Kidney (tissue), 22 donors: ENCODE measurements at places on chromosomes 3 and 15. TPM values are rescaled to one million over a fixed set of nuclear protein-coding genes. Genes with fewer than 3 reads are reported as not detected.

Gene SCAANT1
- not detected for polyA plus RNA-seq

Gene TMEM108
- polyA plus RNA-seq = 1.5 TPM

Gene ISLR2
- polyA plus RNA-seq = 0.13 TPM

Gene ENTPD3
- 1.1 TPM for polyA plus RNA-seq

Gene LAMB2
- 460 TPM for polyA plus RNA-seq

Gene GP5
- polyA plus RNA-seq = not detected

Gene IMPG2
- polyA plus RNA-seq = 0.15 TPM

Gene COL6A6
- not detected for polyA plus RNA-seq

Gene HES1
- polyA plus RNA-seq = 77.4 TPM

Gene CCRL2
- 2.1 TPM for polyA plus RNA-seq

Gene PLS1
- 10.7 TPM for polyA plus RNA-seq

Gene TMEM207
- 21.2 TPM for polyA plus RNA-seq

Gene GREM1
- 0.15 TPM for polyA plus RNA-seq

Gene C15orf61
- 8.7 TPM for polyA plus RNA-seq

Gene MYZAP
- polyA plus RNA-seq = 6.1 TPM

DNA sequence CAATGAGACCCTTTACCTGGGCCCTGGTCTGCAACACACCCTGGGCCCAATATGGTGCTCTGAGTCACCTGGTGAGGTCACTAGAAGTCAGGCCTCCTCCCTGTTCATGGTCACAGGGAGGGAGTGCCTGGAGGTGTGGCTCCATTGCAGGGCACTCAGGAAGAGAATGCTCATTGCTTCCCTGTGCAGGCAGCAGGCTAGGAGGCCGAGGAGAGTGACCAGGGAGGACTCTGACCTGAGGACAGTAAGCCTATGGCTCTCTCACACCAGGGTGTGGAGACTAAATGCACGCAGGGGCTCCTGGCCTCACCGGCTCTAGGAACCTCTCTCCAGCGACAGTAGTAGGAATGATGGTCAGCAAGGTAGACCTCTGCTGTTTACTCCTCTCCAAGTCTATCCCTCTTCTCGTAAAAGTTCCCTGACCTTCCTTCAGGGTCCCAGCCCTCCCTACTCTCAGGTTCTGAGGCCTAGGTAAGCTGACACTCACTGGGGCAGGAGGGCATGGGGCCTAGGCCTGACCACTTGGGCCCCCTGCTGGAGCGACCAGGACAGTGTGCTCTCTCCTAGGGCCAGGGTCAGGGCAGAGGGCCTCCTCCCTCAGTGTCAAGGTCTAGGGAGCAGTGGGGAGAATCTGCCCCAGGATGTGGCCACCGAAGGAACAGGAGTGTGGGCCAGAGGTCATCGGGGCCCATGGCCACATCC lies 9.6 kb upstream of the SLCO2A1 start:
- DNase-seq = no peak

GRCh38 chr15:67832031-67832551 lies 6.8 kb downstream of the SKOR1 start:
- DNase-seq = peak; percentile 57

GRCh38 chr3:64105816-64106215 lies 82.5 kb upstream of the PSMD6 start:
- no peak for DNase-seq

GRCh38 chr15:57570994-57571393 lies 20.7 kb upstream of the MYZAP start:
- DNase-seq = no peak

GRCh38 chr3:150243466-150243865 lies 164.6 kb upstream of the TSC22D2 start:
- DNase-seq = no peak

- peak; percentile 40 for DNase-seq
Measured at GRCh38 chr3:151443583-151443982, 17.3 kb downstream of the IGSF10 start.

GRCh38 chr15:76963596-76963995 lies 31.3 kb upstream of the PSTPIP1 start:
- no peak for DNase-seq

DNA sequence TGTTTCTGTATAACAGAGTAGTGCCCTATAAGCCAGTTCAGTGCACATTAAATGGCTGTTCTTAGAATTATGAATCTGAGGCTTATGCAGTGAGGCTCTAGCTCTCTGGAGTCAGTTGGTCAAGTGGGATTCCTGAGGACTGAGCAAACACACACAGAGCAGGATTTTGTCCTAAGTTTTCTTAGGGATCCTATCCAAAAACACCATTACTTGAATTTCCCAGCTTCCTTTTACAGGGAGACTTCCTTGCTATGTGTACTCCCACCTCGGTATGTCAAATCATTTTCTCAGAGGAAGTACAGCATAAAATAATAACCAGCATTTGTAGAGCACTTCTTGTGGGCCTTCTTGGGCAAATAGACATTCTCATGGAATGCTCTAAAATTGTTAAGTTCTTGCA lies 63.1 kb upstream of the GOLGA6B start:
- DNase-seq = no peak

DNA sequence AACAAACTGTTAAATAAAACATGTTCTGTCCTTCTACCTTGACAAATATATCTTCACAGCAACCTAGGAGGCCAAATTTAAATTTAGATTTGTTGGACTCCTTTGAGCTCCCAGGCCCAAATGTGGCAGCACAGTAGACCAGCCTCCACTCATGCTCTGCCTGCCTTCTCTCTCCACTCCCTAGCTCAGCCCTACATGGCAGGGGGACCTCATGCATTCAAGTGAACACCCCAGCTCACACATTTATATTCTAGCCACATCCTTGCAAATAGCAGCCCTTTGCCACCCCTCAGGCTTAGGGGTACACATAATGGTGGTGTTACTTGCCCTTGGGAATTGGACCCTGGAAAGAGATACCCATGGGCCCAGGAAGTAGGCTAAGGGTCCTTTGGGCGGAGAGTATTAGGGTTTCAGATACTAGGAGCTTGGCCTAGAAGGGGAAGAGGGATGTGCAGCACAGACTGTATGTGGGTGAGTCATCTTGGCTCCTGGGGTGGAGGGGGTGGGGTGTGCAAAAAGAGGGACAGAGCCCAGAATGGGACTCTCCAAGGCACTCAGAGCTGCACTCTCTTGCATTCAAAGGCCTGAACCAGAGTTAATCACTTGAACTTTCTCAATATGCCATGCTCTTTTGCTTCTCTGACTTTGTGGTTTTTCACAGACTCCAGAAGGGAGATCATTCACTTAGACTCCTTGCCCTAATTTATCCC lies 268.4 kb upstream of the ROPN1 start:
- DNase-seq = no peak

DNA sequence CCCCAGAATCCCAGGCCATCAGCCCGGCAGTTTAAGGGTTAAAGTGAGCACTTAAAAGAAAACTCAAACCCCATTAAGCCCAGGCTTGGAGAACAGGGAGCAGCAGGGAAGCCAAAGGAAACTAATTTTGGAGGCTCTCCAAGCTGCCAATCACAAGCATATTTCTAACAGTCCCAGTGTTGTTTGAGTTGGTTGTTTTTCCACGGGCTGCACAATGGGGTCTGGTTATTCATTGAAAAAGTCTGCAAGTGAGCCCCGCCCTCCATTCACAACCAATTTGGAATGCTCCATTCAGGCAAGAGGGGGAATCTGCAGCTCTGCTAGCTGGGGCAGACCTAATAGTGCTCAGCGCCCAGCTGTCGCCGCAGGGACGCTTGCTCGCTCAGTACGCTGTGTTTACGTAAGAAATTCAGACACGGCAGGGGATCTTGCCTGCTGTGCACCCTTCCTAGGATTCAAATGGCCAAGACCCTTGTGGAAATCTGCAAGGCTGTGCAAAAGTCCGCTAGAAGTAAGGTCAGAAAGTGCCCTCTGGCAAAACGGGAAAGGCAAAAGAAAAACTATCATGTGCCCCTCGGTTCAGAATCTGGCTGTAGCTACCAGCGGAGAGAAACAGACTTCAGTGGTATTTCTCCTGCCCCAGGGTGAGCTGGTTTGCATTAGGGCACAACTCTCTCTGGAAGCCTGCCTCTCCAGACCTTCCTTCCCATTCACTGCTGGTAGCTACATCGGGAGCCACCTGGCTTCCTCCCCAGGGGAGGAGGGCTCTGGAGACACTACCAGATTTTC lies 11.0 kb downstream of the ETV5 start:
- DNase-seq = peak; percentile 97

DNA sequence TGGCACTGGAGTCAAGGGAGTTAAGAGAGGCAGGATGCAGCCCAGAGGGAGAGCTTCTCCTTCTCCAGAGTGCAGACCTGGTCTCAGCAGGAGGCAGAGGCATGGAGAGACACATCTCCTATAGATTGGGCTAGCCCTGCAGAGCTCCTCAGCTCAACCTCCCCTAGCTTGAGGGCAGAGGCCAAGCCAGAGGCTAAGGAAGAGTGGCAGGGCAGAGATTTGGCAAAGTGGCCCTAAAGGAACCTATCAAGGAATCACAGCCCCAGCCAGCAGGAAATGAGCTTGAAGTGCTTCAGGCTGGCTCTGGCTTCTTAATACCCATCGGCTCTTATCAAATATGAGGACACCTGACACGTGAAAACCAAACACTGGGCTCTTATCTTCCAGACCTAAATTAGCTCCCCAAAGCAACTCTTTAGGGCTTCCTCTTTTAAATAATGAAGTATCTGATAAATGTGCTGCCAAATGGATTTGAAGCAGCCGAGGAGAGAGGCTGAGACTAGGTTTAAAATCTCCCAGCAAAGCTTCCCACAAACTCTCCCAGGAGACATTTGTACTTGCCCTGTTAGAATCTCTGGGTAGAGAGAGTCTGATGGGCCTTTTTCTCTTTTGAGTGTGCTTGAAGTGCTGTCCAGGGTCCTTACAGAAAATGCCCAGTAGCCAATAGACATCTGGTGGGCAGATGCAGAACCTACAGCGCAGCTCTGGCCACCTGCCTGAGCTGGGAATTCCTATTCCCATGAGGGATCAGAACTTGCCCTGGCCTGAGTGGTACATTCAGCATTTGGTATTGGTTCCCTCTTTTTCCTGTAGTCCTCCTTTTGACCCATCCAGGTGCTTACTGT lies 271.4 kb downstream of the CLSTN2 start:
- DNase-seq = peak; percentile 45

GRCh38 chr3:138448631-138449030 lies 14.2 kb downstream of the ESYT3 start:
- no peak for DNase-seq

DNA sequence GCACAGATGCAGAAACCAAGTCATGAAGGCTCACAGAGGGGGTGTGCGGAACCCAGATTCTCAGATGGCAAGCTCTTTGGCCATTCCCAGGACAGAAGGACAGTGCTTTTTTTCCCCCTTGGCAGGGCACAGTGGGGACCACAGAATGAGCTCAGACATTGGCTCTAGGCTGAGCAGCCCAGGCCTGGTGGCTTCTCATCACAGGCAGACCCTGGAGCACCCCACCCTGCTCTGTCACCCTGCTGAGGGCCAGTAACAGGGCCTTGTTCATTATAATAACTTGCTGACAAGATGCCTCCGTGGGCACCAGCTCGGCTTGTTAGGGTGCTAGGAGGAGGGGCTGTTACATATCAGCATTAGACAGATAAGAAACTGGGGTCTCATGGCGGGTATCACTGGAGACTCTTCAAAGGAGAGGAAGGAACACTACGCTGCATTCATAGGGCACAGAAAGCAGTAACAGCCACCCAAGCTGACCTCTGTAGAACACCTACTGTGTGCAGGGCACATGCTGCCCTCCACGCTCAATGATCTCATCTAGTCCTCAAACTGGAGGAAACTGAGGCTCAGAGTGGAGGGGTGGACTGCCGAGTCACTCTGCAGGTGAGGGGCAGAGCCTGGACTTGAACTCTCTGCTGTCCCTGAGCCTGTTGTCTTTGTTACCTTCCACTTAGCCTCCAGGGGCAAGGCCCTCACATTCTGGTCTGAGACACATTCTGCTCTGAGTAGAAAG lies 69.9 kb upstream of the SEC13 start:
- no peak for DNase-seq

GRCh38 chr3:114664006-114664405 lies 370.2 kb downstream of the TIGIT start:
- no peak for DNase-seq

DNA sequence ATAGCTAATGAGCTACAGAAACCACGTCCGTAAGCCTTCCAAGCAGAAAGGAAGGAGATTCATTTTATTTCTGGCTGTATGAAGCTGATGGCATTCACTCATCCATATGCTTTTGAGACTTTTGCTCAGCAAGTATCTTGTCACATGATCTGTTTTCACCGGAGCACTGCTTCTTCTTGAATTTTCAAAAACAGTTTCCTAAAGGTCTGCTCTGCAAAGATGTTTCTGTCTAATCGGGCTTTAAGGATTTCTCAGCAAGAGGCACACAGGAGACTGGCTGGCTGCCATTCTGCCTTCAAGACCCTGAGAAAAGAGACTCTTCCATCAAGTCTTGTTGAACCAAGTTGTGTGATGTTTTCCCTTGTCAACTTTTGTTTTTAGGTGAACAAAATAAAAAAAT lies 289.6 kb upstream of the LYSMD4 start:
- DNase-seq = no peak

- DNase-seq = no peak
Measured at GRCh38 chr3:14570089-14570488, 29.9 kb upstream of the GRIP2 start.

GRCh38 chr3:56086355-56086754 lies 381.9 kb downstream of the ERC2 start:
- DNase-seq = no peak

- DNase-seq = peak; percentile 74
Measured at GRCh38 chr3:24185738-24186384, 240.8 kb downstream of the NR1D2 start.

GRCh38 chr3:17183951-17184550 lies 299.3 kb downstream of the PLCL2 start:
- DNase-seq = no peak

DNA sequence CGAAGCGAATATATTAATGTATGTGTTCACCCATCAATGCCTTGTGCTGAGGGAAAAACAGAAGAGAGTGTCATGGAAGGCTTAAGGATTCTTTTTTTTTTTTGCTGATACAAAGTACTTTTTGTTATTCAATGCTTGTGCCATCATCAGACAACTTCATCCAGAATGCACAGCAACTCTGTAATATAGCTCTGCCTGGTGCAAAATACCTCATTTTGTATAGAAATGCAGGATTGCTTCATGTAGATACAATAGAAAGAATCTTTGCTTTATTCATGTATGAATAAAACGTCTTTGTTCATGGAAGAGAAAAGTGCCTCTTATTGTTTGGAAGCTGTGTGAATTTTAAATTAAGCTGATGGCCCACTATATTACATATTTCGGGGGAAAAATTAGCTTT lies 62.9 kb downstream of the SH3GL3 start:
- no peak for DNase-seq

GRCh38 chr15:66855041-66855440 lies 153.0 kb downstream of the SMAD6 start:
- DNase-seq = no peak

- no peak for DNase-seq
Measured at GRCh38 chr3:119759962-119760361, 21.9 kb upstream of the NR1I2 start.

- no peak for DNase-seq
Measured at GRCh38 chr15:99253381-99254090, 2.3 kb downstream of the LRRC28 start.

GRCh38 chr3:32506466-32506865 lies 3.8 kb upstream of the CMTM6 start:
- DNase-seq = no peak
